ENCODE measurements at places on chromosomes 11 and 22.

DNA sequence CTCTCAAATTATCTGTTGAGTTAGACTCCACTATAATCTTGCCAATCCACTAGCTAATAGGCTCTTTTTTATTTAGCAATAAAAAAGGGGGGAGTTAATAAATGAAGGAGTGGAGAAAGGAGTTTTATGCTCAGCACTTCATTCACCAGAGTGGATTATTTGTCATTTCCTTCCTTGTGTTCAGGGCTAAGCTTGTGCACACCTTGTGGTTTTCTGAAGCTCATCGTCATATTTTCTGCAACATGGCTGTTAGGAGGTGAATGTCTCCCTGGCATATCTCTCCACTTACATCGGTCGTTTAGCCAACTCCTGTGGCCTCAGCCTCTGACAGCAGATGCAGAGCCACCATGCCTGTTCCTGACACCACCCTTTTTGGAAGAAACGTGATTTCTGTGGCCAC is 83.9 kb upstream of the MTNR1B start:
- DNase-seq, result no peak

DNA sequence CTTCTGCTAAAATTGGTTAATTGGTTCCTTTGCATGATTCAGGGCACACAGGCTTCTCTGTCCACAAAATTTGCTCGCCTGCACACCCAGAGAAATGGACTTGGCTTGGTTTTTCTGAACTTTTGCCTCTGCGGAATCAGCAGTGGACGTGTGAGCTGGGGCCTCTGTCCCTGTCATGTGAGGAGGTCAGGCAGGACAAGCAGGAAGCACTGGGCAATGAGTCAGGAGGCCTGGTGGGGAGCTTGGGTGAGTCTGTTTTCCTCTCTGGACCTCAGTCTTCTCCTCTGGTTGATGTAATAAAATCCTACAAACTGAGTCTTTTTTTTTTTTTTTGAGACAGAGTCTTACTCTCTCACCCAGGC is 10.4 kb upstream of the CELSR1 start:
- DNase-seq, result peak; percentile 95

DNA sequence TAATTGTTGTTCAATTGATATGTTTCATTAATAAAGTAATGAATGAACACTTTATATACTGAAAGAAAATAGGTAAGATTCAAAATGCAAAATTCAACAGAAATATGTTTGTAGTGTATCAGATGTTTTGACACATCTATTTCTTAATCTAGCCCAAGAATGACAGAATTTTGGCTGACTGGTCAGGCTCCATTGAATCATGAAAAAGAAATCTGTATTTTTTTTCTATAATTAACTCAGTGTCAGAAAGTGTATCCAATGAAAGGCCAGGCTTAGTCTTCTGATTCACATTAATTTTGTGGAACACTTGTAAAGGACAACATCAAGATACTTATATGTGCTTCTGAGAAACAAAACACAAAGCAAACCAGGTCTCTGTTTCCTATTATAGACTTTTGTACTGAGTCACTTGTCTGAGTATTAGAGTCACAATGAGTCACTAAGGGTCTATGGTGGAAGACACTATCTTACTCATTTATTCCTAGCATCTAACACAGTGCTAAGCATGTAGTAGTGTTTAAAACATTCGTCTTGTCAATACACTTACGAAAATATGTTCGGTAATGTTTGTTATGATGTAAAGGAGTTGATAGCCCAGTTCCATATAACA is 297.7 kb upstream of the CCDC90B start:
- peak; percentile 83 for DNase-seq

DNA sequence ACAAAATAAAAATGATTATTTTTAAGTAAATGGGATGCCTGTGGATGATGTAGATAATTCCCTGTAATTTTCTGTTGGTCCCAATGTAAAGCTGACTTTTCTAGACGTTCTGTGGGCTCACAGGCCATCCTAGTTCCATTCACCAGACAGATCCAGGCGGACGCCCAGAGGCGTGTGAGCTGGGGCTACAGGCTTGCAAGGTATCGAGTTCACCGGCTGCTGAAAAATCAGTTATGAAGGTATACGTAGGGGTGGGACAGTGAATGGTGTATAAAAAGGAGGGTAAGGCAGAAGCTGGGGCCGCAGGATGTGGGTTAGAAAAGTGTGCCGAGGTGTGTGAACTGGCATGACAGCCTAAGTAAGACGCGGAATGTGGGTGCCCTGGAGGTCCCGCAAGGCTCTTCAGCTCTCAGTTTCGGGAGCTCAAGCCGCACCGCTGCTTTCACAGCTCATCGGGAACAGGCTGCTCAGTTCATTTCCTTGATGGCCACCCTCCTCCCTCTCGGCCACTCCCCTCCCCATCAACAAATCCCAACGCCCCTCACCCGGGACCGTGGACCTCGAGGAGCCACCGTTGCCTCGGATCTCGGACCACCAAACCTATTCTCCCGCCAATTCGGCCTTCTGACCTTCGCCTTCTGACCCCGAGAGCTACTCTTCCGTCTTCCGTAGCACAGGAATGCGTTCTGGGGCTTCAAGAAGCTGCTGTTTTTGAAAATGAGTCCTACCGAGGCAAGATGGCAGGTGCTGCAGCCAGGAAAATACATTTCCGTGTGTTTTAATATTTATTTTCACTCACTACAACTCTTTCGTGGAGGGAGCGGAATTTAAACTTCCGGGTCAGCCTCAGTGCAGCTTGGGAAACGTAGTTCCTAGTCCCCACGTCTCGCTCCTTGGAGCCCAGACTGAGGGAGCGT is at the start of gene XNDC1N:
Gene XNDC1N (minus strand): TSS at position 775 of the 917 bp plus-strand sequence. CDS start 5,241 bp downstream, outside the sequence.
- peak; percentile 90 for DNase-seq

- no peak for DNase-seq
These were observed 119.1 kb downstream of the CHST1 start for GRCh38 chr11:45546366-45546765.

DNA sequence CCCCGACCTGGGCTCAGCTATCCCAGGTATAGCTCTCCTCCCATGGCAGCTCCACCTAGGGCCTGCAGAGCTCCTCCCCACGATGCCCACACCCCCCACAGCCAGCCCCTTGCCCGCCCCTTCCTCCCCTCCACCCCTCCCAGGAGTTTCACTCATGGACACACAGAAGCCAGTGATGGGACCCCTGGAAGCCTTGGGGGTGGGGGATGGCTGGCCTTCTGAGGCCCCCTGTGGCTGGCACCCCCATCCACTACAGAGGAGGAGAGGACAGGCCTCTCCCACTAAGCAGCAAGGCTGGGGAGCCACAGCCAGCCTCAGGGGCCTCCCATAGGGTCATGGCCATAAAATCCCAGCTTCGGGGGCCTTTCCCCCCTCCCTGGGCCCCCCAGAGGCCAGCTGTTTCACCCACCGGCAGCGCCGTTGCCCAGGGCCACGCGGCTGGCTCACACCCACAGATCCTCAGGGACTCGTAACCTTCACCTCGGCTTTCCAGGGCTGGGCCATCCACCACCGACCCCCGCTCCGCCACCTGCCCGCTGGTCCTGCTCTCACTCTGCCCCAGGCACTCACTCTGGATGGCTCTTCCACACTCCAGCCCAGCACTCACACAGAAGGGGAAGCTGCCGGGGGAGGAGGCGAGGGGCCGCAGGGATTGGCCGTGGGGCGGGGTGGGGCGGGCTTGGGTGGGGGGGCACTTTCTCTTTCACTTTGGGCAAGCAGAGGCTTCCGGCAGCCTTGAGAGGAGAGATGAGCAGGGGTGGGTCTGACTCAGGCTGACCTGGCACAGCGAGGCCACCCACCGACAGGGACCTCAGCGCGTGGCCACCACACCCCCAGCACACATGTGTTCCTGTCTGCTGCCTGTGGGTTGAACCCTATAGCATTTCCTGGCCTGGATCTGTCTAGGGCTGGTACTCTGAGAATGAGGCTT is 2.2 kb downstream of the SLC25A22 start:
- DNase-seq, result peak; percentile 91

GRCh38 chr22:34414467-34415440 is 494.5 kb upstream of the LARGE1 start:
- peak; percentile 22 for DNase-seq

DNA sequence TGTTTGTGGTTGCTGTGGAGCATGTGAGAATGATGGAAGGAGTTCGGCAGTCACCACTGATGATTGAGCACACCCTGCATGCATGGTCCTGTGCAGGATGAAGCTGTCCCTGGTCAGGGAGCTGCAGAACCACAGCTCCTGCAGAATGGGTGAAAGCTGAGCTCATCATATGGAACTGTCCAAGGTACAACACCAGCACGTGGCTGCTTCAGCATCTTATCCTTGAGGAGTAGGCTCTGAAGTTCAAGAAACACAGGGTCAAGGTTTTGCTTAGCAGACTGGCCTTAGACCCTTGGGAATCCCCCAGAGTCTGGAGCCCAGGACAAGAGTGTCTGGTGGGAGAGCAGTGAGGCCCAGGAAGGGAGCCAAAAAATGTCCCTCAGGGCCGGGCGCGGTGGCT is 182.4 kb upstream of the LARGE1 start:
- DNase-seq, result no peak

DNA sequence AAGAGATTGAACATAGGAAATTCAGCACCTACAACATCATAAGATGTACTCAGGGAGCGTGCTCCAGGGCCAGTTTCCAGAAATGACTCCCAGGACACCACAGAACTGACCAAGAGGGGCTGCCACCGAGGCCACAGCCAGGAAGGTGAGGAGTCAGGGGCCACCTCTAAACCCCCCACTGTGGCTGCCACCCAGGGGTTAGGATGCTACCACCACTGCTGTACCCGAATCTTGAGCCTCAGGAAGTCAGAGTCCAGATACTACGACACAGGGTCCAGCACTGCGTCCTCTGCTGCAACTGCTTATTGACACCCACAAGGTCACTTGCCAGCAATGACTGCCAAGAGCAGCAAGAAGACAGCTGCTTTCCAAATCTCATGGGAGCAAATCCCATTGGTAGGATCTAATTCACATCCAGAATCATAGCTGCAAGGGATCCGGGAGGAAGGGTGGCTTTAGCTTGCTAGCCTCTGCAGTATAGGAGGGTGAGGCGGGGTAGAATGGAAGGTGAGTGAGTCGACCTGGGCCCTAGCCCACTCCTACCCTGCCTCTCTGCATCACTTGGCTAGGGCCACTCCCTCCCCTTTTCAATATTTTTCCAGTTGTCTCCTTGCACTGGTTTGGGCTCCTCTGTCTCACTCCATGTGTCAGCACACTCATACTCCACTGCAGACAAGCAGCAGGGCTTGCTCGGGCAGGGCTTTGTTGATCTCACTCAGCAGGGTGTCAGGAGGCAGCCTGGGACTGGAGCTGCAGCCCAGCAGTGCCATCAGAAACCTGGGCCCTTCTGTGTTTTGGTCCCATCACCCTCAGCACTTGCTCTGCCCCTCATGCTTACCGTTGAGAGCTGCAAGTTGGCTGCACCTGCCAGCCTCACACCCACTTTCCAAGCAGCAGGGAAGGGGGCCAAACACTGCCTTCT is 18.1 kb upstream of the CYTH4 start:
- DNase-seq, result no peak

DNA sequence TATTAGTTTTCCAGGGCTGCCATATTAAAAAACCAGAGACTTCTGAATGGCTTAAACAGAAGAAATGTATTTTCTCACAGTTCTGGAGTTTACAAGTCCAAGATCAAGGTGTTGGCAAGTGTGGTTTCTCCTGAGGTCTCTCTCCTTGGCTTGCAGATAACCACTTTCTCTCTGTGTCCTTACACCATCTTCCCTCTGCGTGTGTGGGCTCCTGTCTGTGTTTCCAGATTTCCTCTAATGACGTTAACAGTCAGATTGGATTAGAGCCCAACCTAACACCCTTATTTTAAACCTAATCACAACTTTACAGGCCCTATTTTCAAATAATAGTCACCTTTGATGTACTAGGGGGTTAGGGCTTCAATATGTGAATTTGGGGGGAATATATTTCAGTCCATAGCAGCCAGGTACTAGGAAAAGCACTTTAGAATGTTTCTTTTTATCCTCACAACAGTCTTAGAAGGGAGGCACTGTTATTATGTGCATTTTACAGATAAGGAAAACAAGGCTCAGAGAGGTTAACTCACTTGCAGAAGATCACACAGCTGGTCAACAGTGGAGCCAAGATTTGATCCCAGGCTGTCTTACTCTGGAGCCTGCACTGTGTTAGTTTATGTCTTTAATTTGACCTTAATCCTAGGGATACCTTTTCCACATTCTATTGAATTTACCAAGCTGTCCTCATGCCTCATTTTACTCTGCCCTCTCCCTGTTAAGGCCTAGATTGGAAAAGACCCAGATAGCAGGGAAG is 116.4 kb upstream of the CRYBB3 start:
- no peak for DNase-seq

- DNase-seq, result no peak
These were observed 49.2 kb upstream of the CCDC34 start for GRCh38 chr11:27412192-27412691.

GRCh38 chr11:47564933-47565339 is 463 bp upstream of the PTPMT1 start:
- no peak for DNase-seq

DNA sequence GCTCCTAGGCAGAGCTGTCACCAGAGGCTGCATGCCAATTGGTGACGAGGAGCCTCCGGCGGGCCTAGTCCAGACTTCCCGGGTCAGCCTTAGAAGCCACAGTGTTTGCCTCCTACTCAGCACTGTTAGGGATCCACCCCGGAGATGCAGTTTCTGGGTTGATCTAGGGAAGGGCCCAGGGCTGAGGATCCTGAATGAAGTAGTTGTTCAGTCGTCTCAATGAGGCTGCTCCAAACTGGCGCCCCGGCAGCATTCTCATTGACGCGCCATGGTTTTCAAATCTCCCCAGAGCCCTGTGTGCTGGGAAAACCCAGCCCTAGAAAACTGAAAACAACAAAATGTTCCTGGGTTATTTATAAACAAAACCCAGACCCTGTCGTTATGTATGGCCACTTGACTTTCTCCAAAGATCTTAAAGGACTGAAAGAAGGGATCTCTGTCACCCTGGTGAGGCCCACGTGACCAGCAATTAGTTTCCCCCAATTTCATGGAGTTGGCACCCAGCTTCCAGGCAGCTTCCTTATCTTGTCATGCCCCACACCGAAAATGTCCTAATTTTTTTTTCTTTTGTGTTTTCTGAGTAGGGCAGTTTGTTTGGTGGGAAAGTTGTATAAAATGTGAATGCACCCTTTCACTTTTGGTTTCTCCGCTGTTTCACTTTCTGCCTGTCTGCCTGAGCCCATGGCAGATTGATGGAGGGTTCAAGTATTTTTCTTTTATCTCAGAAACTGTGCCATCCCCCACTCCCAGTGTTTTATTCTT is 2.0 kb upstream of the EHD1 start:
- no peak for DNase-seq
